Stimulated activated effector memory CD8-positive, alpha-beta T cell treated with anti-CD3 and anti-CD28 coated beads, Interleukin-12 subunit alpha, Interleukin-12 subunit beta, amount 100 ng/mL, for 72 hours (primary cell): ENCODE measurements at places on chromosomes 5 and 9.

DNA sequence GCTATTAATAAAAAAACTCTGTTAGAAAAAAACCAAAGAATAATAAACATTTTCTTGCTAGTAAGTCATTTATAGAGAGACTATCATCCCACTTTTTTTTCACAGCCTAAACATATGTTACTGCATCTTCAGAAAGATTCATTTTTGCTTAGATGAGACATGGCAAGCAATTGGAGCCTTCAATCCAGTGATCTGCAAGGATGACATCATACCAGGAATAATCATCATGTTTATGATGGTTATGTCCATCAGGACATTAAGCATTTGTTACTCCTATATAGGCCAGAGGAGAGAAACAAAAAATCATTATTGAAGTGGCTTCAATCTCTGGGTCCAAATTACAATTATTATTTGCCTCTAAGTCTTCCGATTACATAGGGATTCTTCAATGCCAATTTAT lies 626.3 kb upstream of the CCNG1 start:
- no peak for DNase-seq

DNA sequence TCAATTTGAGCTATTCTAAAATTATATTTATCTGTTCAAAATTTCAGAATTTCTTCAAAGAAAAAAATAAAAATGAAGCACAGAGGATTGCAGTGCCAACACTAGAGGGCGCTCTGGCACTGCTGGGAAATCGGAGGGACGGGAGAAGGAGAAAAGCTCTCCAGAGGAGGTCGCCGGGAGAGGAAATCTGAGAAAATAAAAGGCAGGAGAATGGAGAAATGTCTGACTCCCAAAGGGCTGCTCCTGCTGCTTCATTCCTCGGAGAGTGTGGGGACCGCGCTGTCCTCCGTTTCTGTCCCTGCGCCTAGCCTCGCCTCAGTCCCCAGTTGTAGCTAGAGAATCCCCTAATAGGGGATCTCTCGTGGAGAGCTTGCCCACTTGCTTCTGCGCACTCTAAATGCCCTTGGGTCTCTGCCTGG lies 40.0 kb upstream of the ARSB start:
- peak; percentile 59 for DNase-seq

- DNase-seq = no peak
Measured at GRCh38 chr5:63127054-63127453, 548.4 kb downstream of the LRRC70 start.

DNA sequence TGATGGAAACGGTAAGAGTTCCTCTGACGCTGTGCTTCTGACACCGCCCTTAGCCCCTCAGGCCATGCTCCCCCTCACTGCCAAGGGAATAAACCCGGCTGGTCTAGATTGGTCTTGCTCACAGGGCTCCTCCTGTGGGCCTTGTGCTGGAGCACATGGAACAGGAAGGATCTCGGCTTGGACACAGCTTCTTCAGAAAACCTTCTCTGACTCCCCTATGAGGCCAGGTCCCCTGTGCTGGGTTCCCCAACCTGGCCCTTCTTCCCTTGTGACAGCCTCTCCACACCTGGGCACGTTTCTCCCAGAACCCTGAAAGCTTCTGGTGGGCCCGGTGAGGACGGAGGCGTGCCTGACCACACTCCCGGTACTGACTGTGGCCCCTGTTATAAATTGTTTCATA lies 8.2 kb downstream of the SPATA31E1 start:
- DNase-seq = no peak

GRCh38 chr9:137574192-137574591 lies 4.5 kb downstream of the DPH7 start:
- no peak for DNase-seq

- DNase-seq = no peak
Measured at GRCh38 chr9:11722957-11723356, 970.2 kb upstream of the TYRP1 start.

GRCh38 chr5:40879163-40879942 lies 29.9 kb upstream of the C7 start:
- no peak for DNase-seq

DNA sequence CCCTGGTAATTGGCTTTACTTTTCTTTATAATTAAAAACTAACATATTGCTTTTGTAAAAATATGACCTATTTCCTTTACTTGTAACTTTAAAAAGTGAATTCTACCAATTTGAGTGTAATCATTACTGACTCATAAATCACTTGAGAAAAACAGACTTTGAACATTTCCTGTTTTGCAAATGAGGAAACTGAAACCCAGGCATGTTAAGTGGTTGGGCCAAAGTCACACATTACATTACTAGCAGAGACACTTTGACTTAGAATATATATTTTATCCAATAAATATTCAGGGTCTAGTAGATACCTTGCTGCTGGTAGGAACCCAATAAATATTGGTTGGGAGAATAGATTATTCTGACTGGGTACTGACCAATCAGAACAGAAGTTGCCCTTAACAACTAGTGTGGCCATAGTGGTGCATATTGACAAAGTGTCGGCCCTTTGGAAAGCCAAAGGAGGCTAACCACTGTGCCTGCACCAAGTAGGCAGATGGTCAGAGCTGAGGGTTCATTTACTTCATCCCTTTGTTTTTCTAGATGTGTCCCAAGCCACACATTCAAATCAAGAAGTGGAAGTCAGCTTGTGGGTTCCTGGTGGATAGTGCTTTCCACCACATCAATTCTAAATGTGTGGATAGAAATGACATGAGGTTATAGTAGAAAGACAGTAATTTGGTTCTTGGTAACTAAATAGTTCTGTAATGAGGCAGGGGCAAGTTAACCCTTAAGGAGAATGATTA lies 365.1 kb upstream of the RIOK2 start:
- DNase-seq = no peak

- no peak for DNase-seq
Measured at GRCh38 chr9:136614967-136615623, 47.6 kb upstream of the EGFL7 start.

GRCh38 chr5:139443831-139444453 lies 4.6 kb upstream of the DNAJC18 start:
- DNase-seq = no peak

DNA sequence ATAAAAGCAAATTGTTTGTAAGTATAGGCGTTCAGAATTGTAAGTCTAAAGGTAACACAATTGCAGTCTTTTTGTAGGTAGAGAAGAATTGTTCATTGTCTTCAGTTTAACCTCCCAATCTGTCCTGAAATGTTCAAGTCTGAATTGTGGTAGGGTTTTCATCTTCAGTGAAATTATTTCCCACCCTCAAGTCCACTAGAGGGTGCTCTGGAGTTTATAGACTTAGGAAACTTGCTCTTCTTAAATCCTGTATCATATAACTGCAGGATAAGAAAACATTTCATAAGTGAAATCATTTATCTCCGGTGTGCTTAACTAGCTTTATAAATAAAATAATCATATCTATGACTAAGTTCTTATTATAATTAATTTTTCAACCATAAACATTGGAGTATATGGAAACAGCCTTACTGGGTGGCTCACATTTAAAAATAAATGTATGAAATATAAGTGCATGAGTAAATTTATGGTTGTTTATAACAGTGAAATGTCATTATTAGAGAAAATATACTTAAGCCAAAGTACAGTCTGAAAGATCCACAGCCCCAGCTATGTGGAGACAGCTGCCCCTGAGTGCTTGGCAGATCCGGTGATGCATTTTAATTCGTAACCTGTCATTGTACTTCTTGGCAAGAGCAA lies 182.4 kb upstream of the OTULINL start:
- no peak for DNase-seq

DNA sequence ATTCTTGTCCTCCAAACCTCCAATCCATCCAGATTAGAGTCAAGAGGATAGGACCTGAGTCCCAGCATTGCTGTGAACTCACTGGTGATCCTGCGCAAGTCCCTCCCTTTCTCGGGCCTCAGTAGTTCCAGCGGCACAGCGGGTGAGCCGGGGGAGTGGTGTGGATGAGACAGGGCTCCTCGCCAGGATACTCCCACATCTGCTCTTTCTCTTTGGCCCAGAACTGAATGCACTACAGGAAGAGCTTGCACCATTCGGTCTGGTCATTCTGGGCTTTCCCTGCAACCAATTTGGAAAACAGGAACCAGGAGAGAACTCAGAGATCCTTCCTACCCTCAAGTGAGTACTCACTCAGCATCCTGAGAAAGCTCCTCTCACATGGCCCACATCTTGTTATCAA lies 6.3 kb downstream of the GPX3 start:
- no peak for DNase-seq

- no peak for DNase-seq
Measured at GRCh38 chr5:154359221-154359573, 86.6 kb upstream of the SAP30L start.

GRCh38 chr9:110135846-110136245 lies 72.1 kb downstream of the C9orf152 start:
- DNase-seq = no peak

DNA sequence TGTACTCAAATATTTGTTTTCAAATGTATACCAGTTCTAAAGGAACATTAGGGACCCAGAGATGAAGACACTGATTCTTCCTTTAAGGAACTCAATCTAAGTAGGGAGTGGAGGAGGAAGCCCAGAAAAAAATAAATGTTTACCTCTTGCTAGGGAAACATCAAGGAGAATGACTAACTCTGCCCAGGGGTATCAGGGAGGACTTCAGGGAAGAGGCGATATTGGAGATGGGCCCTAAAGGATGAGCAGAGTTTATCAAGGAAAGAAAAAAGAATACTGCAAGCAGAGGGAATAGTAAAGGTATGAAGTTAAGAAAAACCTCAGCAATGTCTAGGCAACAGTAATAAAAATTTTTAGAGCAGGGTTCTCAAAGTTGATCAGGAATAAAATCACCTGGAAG lies 16.4 kb downstream of the FBXW2 start:
- DNase-seq = no peak

GRCh38 chr9:3954331-3955304 lies 345.2 kb downstream of the GLIS3 start:
- no peak for DNase-seq

DNA sequence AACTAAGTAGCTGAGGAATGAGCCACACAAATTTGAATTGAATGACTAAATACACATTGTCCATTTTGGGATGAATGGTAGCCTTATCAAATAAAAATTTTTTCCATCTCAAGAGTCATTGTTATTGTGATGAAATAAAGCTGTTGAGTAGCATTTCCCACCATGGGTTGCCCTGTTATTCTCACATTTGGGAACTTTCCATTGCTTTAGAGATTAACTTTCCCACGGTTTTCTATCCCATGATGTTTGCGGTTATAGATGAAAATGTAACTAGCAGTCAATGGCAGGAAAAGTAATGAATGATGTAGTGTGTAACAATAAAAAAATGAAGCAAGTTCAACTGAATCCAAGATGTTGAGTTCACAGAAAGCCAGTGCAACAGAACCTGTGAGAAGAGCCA lies 59.9 kb upstream of the PLPP1 start:
- DNase-seq = no peak

GRCh38 chr9:137807721-137808703 lies 69.6 kb upstream of the CACNA1B start:
- DNase-seq = no peak

- no peak for DNase-seq
Measured at GRCh38 chr5:96973532-96974401, 37.9 kb downstream of the LNPEP start.

DNA sequence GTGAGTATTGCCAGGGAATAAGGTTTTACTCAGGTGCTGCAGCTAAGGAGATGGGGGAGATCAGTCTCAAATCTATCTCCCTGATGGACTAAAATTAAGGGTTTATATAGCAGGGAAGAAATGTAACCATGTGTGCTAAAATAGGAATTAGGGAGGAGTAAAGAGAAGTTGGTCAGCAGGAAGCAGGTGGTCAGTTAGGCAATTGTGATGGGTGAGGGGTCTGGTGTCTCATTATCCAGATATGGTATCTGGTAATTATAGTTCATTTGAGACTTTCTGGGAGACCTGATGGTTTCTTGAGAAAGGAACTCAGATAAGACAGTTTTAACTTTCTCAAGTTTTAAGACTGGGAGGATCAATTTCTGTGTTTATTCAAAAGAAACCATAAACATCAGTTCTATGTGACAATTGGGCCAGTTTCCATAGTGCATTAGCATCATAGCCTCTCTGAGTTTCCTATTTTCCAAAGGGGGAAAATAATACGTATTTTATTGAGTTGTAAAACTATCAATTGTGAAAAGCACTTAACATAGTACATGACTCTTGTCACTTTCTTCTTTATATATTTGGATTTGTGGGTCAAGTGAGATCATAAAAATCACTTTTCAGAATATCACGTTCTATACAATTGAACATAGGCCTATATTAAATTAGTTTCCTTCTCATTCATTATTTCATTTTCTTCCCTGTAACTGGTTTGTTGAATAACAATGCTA lies 115.9 kb downstream of the ZSWIM6 start:
- no peak for DNase-seq

GRCh38 chr5:14806456-14806855 lies 65.1 kb downstream of the ANKH start:
- DNase-seq = no peak

DNA sequence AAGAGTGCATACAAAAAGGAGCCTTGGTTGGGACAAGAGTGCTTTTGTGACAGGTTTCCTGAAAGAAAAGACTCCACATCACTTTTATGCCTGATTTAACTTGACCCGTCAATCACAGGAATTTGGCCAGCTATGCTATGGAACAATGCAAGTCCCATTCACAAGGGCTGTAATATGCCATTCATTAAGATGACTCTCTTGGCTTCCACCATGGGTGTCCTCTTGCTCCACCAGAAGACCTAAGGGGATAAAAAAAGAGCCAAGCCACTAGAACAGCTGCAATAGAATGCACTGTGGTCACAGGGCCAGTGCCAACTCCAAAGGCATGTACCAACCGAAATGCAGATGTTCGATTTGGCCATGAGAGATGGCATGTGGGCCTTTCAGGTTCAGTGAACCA lies 480.1 kb upstream of the MPDZ start:
- DNase-seq = no peak

DNA sequence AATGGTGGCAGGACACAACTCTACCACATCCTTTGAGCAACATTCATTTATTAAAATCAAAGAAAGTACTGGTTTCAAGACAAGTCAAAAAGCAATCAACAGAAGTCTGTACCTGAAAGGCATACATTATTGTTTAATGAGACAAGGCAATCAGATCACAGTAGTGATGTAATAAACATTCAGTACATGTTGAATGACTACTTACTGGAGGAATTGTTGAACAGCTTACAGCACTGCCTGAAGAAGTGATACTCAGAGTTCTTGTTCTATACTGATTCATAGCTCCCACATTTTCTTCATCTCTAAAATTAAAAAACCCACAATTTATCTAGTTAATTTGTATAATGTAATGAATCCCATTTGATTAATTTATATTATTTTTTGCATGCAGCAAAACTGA lies 18.2 kb downstream of the RIOK2 start:
- DNase-seq = no peak

DNA sequence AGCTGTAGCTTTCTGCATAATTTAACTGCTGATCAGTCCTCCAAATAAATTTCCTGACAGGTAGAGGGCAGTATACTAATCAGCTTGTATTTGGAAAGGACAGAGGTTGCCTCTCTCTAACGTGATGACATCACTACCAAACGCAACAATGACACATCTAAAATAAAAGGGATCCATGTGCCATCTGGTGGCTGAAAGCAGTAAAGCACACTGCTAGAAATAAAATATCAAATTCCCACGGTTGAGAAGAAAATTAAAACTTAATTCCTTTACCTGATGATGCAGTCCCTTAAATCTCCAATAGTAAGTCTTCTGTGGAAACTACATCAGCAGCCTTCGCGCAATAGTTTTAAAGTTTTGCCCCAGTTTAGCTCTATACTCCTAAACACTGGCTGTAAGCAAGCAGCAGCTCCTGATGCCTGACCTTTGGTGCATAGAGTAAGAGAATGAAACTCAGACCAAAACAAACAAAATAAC lies 54.5 kb downstream of the DIAPH1 start:
- peak; percentile 46 for DNase-seq
